ENCODE measurements at places on chromosomes 12 and 14.

DNA sequence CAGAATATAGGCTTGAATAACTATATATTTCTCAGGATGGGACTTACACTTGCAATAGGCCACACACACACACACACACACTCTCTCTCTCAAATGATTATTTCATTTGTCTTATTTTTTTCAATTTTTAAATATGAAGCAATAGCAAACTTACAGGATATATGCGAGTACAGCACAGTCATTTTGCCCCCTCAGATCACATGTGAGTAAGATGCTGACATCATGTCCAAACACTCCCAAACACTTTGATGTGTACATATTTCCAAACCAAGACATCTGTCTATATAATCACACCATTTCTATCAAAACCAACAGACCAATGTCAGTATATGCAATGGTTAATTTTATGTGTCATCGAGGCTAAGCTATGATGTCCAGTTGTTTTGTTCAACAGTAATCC lies 1535.9 kb upstream of the FLRT2 start:
- no peaks in the 10 kb centered on the region for H3K27me3 ChIP-seq
- H3K36me3 ChIP-seq, result no peaks in the 10 kb centered on the region
- no peaks in the 10 kb centered on the region for H3K4me1 ChIP-seq

GRCh38 chr14:70827752-70828151 lies 18.4 kb upstream of the MAP3K9 start:
- no peaks in the 10 kb centered on the region for H3K36me3 ChIP-seq
- H3K4me1 ChIP-seq, result peaks cover 6% of the 10 kb centered on the region
- DNase-seq, result no peak
- no peak overlapping the region for H3K4me3 ChIP-seq
- H3K27me3 ChIP-seq, result peaks cover 27% of the 10 kb centered on the region
- H3K27ac ChIP-seq, result no peak overlapping the region

GRCh38 chr14:62081012-62081612 lies 318.9 kb downstream of the SNAPC1 start:
- no peak overlapping the region for H3K27ac ChIP-seq
- DNase-seq, result no peak
- H3K4me3 ChIP-seq, result no peak overlapping the region
- H3K4me1 ChIP-seq, result peaks cover 11% of the 10 kb centered on the region
- no peaks in the 10 kb centered on the region for H3K27me3 ChIP-seq

- no peak overlapping the region for H3K27ac ChIP-seq
- H3K36me3 ChIP-seq, result no peaks in the 10 kb centered on the region
- no peak overlapping the region for H3K4me3 ChIP-seq
- peaks cover 3% of the 10 kb centered on the region for H3K4me1 ChIP-seq
- DNase-seq, result no peak
Measured at GRCh38 chr14:43786066-43786762, 720.9 kb downstream of the FSCB start.

- no peak overlapping the region for H3K4me3 ChIP-seq
- peaks cover 10% of the 10 kb centered on the region for H3K4me1 ChIP-seq
- H3K27me3 ChIP-seq, result no peaks in the 10 kb centered on the region
- H3K27ac ChIP-seq, result peak overlapping the region; percentile 48
- H3K36me3 ChIP-seq, result peaks cover 3% of the 10 kb centered on the region
Measured at GRCh38 chr14:72643317-72643801, 250.5 kb downstream of the DPF3 start.

Measured in neural crest cell (in vitro differentiated cells).